Activated naive CD4-positive, alpha-beta T cell treated with Interleukin-2 at 50 U/mL for 16 hours (primary cell): ENCODE measurements at places on chromosomes 5 and 9.

DNA sequence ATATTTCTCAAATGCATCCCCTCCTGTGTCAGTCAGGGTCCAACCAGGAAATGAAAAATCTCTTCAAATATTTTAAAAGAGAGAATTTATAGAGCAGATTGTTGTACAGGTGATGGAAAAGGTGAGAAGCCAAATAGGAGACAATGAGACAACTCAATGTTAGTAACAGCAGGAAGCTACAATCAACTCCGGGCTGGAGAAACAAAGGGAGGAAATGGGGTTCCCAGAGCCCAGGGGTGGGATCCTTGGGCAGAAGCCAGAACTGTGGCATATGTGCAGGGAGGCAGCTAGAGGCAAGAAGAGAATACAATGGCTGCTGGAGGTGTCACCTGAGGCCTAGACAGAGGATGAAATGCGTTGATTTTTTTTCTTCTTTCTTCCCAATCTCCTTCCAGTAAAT lies 361.8 kb upstream of the ACTBL2 start:
- no peak for DNase-seq

- no peak for DNase-seq
Observed at GRCh38 chr9:87548159-87548558, 50.5 kb downstream of the DAPK1 start.

GRCh38 chr9:136047775-136048559 lies 47.1 kb downstream of the NACC2 start:
- DNase-seq: no peak

DNA sequence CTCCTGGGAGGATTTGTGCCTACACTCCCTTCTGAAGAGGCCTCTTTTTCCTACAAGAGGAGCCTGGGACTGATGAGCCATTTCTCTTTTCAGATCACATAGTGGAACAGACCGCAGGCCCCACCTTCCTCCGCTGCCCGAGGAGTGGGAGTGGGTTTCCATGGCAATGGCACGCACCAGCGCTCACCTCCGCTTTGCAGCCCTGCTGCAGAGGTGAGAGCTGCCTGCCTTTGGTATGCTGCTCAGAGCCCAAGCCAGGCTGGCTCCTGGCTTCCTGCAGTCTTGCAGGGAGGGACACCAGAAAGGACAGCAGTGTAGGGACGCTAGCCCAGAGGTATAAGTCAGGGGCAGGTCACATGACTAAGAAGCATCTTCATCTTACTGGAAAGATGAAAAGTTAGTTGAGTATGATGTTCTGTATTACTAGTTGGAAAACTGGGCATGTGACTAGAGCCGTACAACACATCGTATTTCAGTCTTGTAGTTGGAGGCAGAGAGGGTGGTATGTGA lies 12.4 kb downstream of the PTTG1 start:
- DNase-seq: peak; percentile 39

DNA sequence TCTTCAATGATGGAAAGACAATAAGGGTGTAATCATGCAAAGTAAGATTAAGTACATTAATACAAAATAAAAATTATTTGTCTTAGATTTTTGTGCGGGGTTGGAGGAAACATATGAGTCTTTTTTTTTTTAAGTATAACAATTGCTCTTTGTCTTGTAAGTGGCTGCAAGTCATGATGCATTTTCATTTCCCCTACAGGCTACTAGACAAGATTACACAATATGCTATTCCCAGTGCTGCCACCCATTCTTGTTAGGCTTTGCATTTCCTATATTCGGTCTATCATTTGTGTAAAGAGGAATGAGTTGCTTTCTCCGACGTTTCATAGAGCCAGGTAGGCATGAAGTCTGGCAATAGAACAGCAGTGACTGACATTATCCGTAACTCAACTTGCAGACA lies 294.2 kb upstream of the CYLC2 start:
- DNase-seq: no peak
